ENCODE measurements at places on chromosomes 5 and 9. TPM values are rescaled to one million over a fixed set of nuclear protein-coding genes. Genes with fewer than 3 reads are reported as not detected.
A peak's percentile ranks its signal among the peaks of the same experiment; 100 is the strongest.

TSLP gene
- total RNA-seq = not detected

DNA sequence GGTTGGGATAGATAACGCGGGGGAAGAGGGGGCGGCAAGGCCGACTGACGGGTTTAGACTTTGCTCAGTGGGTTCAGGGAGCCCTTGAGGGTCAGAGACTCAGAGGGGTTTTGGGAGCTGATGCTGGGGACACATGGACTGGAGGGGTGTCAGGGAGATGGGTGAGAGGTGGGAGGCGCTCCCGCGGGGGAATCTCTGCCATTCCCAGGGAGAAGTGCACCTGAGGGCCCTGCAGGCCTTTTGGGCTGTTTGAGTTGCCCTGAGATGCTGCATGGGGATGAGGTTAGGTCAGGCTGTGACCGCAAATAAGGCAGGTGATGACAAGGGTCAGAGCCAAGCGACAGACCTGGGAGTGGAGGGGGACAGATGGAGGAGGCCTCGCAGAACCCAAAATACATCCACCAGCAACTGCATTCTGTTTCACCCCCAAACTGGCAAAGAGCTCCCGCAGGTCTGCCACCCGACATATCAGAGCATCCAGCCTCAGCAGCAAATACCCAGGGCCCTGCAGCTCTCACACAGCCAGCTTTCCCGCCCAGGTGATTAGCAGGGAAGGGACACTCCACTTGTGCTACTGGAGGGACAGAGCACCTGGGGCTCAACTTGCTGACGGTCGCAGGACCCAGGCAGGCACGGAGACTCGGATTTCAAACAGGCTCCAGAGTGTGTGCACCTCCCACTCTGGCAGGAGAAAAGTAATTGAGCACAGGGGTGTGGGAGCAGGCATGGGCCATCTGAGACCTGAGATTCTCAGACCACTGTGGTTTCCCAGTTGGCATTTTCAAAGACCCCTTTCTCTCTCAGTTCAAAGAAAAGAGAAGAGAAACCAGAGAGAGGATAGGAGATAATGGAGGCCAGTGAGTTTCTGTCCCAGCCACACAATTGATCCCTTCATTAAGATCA, 26.4 kb downstream of the TMOD1 start:
- peaks cover 21% of the 10 kb centered on the region for H3K4me1 ChIP-seq
- peak; percentile 72 for DNase-seq
- no peak overlapping the region for H3K4me3 ChIP-seq
- no peaks in the 10 kb centered on the region for H3K36me3 ChIP-seq
- H3K27me3 ChIP-seq = no peaks in the 10 kb centered on the region
- H3K27ac ChIP-seq = peak overlapping the region; percentile 77

GRCh38 chr5:151465476-151465875, 18.1 kb downstream of the SLC36A1 start:
- no peak overlapping the region for H3K27ac ChIP-seq
- no peak for DNase-seq
- no peaks in the 10 kb centered on the region for H3K27me3 ChIP-seq
- no peaks in the 10 kb centered on the region for H3K36me3 ChIP-seq
- H3K4me3 ChIP-seq = no peak overlapping the region
- H3K4me1 ChIP-seq = no peaks in the 10 kb centered on the region

ZNF367 gene
- 18.0 TPM for total RNA-seq

DNA sequence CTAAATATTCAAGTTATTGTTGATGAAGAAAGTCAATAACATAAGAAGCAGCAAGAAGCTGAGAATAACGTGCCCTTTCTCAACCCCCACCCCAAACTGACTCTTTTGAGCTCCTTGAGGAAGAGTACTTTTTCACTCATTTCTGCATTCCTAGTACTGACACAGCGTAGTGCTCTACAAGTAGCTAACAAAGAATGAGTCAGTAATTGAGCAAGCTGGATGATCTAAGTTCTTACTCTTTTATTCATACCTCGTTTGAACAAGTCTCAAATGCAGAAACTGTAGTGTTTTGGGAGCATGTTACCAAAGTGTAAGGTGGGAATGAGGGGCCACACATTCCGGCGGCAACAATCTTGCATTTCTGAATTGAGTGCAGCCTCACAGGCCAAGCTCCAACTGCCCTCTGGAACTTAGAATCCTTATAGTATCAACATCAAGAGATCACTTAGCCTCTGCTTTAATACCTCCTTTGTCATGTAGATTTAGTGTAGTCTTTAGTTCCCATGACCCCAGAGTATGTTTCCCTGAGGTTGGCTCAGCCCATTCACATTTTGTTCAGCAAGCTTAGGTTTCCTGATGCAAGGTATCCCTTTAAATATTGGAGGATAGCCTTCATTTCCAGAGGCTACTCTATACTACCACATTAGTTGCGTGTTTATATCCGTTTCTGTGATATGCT, 152.0 kb downstream of the PRR16 start:
- H3K4me1 ChIP-seq = peaks cover 8% of the 10 kb centered on the region
- H3K4me3 ChIP-seq = no peak overlapping the region
- peak; percentile 43 for DNase-seq
- no peaks in the 10 kb centered on the region for H3K36me3 ChIP-seq
- no peak overlapping the region for H3K27ac ChIP-seq

Data from neural progenitor cell (in vitro differentiated cells).